NCI-H774 (cell line): ENCODE measurements at places on chromosomes 2 and 18.
A peak's percentile ranks its signal among the peaks of the same experiment; 100 is the strongest.

GRCh38 chr2:23617167-23617810 is 232.3 kb downstream of the KLHL29 start:
- DNase-seq: no peak

GRCh38 chr2:61898810-61899209 is 6.7 kb upstream of the COMMD1 start:
- DNase-seq: no peak

DNA sequence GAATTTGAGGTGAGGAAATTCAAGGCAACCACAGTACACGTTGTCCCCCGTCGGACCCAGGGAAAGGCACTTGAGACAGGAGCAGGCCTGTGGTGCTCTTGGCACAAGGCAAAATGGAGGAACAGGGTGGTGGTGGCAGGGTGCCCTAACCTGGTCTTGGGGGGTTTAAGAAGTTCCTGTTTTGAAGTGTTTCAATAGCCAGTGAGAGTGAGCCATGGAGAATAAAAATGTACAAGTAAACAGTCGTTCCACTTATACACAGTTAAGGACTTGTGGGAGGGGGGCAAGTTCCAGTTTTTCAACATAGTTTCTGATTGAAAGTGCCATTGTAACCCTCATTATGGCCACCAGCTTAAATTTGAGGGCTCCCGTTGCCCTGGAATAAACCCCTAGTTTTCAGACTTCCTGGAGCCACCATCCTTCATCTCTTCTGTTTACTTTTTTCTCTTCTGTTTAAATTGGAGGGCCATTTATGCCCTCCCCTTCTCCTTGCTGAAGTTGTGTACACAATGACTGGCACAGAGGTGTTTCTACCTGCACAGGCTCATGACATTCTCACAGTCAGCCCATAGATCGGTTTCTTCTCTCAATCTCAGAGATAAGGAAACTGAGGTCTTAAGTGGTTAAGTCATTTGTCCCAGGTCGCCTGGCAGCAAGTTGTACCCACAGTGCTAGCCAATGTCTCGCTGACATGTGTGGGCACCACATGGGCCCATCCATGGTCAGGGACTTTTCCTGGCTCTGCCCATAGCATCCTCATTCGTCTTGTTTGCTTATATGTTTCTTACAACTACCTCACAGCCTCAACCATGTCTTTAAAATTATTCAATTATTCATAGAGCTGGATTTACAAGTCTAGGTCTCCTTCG is 66.0 kb upstream of the ST3GAL5 start:
- peak; percentile 27 for DNase-seq

DNA sequence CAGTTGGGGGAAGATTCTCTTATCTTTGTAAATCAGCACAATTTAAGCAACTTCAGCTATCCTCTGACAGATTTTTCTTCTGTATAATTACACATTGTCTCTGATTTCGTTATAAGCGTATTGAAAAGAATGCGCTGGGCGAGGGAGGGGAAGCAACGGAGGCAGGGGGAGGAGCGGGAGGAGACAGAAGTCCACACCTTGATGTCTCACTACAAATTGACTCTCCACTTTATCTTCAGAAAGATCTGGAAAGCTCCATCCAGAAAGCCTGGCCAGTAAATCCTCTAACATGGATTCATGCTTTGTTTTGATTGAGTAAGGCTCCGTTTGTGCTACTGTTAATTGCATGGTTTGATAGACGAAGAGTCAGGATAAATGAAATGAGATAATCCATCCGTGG is 76.6 kb downstream of the SMIM21 start:
- no peak for DNase-seq

DNA sequence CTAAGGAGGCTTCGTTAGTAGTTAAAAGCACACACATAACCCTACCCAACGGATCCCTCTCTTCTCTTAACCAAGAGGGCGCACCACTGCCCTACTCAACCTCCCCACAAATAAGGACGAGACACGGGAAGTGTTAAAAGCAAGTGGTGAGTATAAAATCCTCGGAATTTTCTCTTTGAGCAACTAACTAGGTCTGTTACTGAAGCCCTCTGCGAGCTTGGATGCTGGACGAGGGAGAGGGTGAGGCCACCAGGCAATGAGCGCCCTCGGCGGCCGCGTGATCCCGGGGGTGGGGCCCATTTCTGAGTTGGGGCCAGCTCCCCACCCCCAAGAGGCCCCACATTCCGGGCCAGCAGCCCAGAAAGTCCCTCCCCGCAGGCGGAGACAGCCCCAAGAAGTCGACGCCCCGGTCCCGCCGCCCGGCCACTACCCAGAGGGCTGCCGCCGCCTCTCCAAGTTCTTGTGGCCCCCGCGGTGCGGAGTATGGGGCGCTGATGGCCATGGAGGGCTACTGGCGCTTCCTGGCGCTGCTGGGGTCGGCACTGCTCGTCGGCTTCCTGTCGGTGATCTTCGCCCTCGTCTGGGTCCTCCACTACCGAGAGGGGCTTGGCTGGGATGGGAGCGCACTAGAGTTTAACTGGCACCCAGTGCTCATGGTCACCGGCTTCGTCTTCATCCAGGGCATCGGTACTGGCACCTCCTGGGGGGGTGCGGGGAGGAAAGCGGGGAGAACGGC is at the start of gene CYBRD1:
Gene CYBRD1, plus strand, starts transcription at position 423 of the 736 bp plus-strand sequence. Its CDS starts 72 bp downstream, at position 495.
- DNase-seq: no peak

DNA sequence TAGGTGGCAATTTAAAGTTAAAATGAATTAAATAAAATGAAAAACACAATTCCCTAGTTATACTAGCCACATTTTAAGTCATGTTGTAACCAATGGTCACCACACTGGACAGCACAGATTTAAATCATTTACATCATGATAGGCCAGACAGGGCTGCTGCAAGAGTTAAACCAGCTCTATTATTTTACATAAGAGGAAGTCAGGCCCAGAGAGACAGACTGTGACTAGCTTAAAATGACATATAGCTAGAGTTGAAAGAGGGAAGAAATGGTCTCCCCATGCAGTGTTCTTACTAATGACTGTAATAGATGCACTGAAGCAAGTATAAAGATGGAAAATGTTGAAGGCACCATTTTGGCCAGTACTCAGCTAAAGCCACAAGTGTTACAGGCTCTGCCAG is 69.6 kb downstream of the SLC66A3 start:
- no peak for DNase-seq

- no peak for DNase-seq
These were observed 158.0 kb upstream of the RASGRP3 start for GRCh38 chr2:33318456-33318855.

DNA sequence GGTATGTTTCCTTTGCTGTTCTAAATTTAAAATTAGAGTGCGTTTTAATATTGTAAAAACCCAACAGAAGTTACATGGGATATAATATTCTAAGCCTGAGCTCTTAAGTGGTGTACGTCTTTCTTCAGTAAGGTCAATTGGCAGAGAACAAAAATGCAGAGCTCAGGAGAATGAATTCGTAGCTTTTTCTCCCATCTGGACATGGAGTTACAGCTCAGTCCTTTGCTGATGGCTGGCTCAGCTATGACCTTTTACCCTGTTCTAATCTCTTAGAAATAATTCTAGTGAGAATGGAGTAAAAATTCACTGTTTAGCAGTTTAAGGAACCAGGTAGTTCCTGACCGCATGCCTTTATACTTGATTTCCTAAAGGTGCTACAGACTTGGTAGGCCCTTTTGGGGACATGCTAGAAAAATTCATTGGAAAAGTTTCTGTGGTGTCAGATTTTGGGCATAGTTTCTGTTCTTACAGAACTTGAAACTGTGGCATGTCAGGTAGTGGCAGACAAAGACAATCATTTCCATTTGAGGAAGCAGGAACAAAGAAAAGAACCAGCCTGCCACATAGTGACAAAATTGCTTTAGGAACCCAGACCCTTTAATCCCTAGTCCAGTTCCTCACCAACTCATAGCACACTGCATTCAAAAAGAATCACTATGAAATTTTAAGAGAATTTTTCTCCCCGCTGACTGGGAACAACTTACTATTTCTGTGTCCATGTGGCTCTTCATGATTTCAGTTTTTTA is 566.8 kb upstream of the ZNF804A start:
- no peak for DNase-seq

DNA sequence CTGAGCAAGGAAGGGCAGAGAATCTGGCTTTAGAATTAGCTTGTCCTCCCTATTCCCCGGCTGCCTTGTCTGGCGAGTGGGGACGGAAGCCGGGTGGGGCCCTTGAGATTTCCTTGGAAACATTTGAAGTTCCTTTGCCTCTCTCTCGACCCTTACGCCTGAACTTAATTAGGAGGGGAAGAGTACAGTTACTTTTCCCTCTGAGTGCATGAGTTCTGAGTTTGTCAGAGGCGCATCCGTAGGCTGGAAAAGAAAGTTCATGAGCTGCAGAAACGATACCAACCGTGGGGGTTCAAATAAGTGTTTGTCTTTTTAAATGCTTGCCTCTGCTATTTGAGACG is 468 bp downstream of the PIKFYVE start:
- DNase-seq: no peak

DNA sequence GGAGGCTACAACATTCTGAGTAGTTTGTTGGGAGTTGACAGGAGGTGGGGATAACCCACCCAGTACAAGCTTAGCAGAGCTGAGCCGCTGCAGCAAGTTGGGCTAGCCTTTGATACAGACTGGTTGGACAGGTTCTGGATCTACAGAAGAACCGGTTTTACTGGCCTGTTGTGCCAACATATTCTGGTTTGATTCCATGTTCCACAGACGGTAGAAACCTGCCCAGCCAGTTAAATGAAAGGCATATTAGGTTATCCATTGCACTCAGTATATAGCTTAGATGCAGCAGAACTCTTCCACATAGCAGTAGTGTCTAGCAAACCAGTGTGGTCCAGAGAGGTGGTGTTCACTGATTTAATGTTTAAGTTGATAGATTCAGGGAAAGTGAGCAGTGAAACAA is 19.3 kb upstream of the RBBP8 start:
- peak; percentile 76 for DNase-seq

DNA sequence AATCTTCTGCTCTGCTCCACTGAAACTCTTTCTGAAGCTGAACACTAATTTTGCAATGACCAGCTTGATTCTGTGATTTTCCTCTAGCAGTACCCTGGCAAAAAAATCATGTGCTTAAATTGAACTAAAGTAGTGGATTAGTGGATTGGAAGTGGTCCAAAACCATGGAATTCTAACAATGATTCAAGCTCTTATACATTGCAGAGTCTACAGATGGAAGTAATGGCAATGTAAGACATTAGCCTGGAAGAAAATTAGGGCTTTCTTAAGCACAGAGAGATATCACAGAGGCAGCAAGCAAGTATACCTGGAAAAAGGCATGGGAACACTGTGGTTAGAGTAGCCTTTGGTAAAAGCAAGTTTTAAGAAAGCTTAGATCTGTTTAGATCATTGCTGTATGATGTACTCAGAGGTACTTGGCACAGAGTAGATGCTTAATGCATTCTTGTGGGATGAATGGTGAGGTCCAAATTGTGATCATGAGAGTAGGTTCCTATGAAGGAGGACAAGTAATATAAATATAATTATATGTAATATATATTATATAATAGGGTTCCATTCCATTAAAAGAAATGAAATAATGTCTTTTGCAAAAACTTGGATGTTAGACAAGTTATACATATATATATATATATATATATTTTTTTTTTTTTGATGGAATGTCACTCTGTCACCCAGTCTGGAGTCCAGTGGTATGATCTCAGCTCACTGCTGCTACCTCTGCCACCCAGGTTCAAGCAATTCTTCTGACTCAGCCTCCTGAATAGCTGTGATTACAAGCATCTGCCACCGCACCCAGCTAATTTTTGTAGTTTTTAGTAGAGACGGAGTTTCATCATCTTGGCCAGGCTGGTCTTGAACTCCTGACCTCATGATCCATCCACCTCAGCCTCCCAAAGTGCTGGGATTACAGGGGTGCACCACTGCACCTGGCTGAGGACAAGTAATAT is 172.2 kb upstream of the SCN7A start:
- no peak for DNase-seq

- DNase-seq: no peak
These were observed 32.7 kb upstream of the ZDBF2 start for GRCh38 chr2:206241736-206242135.

DNA sequence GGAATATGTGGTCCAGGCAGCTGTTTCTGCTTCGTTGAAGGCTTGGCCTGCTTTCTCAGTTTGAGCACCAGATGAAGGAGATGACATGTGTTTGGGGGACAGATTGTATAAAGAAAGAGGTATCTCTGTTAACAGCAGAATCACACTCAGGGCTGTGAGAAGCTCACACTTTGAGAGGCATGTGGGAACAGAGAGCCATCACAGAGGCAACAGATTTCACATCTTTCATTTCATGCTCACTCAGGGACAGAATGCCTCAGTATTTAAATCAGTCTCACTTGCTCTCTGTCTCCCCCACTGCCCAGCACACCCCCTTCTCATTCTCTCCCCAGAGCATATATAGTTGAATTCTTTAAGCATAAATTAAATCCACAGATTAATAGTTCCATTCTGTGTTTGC is 37.4 kb downstream of the KIAA2012 start:
- DNase-seq: no peak

- DNase-seq: no peak
These were observed 18.2 kb upstream of the CALCRL start for GRCh38 chr2:187466129-187466792.

- DNase-seq: no peak
These were observed 84.6 kb upstream of the RFX8 start for GRCh38 chr2:101559551-101559950.

DNA sequence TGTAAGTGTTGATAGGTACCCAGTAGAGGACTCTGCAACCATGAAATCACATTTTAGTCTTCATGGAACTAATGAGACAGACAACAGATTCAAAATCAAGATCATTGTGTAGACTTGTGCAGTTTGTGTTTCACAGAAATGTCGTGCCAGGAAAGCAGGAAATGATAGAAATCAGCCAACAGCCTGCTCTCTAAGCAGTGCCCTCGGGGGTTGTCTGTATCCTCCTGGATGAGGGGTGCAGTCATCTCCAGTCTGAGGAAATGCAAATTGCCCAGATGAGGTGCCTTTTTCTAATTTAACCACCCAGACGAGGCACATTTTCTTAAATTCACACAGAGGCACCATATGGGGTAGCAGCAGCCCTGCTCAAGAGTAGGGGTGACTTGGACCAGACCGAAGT is 663.1 kb downstream of the XIRP2 start:
- DNase-seq: no peak

DNA sequence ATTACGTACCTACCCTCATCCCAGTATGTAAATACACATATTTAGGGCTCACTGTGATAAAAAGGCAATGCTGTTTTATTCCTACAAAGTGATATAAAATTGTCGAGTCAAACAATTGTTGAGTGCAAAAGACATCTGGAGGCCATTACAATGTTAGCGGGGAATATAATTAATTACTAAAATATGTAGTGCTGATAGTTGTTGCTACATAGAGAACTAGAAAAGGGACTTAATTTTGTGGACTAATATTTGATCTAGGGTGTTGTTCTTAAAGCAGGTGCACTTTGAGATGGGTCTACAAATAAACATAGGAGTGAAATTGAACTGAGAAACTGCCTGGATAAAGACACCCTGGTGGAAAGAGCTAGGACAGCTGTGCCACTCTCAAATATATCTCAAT is 300.1 kb downstream of the NOL4 start:
- DNase-seq: peak; percentile 51

DNA sequence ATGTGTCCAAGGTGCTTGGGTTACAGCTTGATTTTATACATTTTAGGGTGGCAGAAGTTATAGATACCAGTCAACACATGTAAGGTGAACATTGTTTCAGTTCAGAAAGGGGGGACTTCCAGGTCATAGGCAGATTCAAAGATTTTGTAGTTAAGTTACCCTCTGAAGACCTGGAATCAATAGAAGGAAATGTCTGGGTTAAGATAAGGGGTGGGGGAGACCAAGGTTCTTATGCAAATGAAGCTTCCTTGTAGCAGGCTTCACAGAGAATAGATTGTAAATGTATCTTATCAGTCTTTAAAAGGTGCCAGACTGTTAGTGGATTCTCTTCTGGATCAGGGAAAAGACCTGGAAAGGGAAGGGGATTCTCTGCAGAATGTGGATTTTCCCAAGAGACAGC is 42.4 kb downstream of the BMPR2 start:
- DNase-seq: no peak
